AG04449 (cell line): ENCODE measurements at places on chromosomes 1 and 21.

GRCh38 chr1:245526141-245526540 lies 371.4 kb downstream of the KIF26B start:
- DNase-seq: no peak

GRCh38 chr1:224497714-224498573 lies 63.3 kb upstream of the WDR26 start:
- DNase-seq: peak; percentile 51

DNA sequence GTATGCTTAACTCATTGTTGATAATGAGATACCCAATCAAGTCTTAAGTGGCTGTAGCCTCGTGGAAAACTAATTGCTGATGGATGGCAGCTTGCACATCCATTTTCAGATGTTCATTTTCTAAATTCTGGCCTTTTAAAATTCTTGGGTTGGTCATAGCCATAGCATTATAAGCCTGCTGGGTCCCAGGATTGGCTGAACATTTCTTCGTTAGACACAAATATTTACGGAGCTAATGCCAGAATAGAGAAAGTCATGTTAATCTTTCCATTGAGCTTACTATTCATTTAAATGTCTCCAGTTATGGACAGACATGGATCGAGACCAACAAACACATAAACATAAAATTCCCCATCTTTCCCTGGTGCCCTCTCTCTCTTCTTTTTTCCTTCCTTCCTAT lies 32.5 kb downstream of the CENPF start:
- no peak for DNase-seq

- DNase-seq: no peak
Measured at GRCh38 chr1:193633991-193634390, 447.6 kb upstream of the B3GALT2 start.

- no peak for DNase-seq
Measured at GRCh38 chr1:60234776-60235175, 161.2 kb upstream of the C1orf87 start.

DNA sequence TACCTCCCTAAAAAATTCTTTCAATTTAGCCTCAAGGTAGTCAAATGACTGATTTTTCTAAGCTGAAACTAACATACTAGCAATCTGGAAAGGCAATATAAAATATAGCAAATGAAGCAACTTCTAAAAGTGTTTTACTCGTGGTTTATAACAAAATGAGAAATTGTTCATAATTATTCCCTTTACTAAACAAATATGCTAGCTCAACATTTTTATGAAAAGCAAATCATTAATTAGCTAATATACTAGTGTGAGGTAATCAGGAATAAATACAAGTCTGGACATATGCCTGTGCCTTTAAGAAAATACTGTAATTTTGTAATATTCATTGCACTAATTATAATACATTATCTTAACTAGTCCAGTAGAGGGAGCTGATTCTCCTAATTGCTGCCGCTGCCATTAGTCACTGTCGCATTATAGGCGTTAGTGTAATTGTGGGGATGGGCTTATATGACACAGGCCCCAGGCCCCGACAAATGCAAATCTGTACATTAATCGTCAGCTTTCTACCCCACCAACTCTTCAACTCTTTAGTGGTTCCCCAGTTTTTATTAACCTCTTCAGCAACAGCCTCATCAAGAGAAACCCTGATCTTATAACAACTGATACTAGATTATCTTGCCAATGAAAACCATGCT lies 160.9 kb downstream of the GABPA start:
- DNase-seq: no peak

GRCh38 chr1:37949524-37950152 lies 2.8 kb upstream of the INPP5B start:
- no peak for DNase-seq

GRCh38 chr1:233368789-233369130 lies 41.2 kb downstream of the MAP3K21 start:
- no peak for DNase-seq

- DNase-seq: no peak
Measured at GRCh38 chr1:225934711-225935110, 6.3 kb downstream of the LEFTY2 start.

DNA sequence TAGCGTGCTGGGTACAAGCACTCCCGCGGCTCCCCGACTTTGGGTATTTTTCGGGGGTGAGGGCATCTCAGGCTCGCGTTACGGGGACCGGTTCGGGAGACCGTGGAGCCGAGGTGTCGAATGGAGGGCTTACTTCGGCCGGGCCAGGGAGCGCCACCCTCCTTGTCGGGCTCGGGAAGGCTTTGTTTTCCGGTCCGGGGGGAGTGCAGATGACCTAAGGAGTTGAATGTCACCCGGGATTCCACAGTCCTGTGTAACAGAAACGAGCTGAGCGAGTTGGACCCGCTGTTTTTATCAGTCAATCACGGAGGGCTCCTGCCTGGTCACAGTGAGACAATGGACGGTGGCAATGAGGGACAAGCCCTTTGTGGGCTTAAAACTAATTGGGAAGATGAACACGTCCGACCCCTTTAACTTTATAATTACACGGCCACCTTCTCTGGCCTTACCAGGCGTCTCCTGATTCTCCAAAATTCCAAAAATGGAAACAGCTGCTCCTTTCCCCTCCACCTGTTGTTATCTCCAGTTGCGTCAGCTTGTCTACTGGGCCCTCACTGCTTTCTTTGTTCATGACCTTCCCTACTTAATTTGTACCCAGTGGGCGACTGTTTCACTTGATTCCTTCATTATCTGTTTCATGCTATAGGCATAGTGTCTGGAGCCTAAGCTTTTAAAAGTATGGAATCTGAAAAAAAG lies 929 bp upstream of the TRIM45 start:
- no peak for DNase-seq

DNA sequence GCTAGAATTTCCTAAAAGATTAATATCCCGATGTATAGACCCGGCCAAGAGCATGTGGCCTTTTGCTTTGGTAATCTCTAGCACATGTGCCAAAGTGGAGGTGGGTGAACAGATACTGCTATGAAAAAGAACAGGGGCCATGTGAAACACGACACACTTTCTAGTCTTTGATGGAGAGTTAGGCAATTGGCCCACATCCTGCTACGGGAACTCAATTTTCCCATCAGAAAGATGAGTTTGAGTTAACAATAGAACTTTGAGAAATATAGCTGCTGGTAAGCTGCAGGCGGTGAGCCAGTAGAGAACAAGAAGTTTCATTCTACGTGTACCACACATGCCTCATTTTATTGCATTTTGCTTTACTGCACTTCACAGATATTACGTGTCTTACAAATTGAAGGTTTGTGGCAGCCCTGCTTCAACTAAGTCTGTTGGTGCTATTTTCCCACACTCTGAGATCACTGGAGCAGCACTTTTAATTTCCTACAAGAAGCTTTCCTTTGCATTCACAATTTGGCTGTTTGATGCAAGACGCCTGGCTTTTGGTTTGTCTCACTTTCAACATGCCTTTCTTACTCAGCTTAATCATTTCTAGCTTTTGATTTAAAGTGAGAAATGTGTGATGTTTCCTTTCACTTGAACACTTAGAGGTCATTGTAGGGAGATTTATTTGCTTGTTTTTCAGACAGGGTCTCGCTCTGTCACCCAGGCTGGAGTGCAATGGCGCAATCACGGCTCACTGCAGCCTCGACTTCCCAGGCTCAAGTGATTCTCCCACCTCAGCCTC lies 46.3 kb downstream of the HTR6 start:
- no peak for DNase-seq

- no peak for DNase-seq
Measured at GRCh38 chr1:155324717-155325602, 4.3 kb downstream of the RUSC1 start.

- no peak for DNase-seq
Measured at GRCh38 chr1:1966071-1966740, 37.4 kb downstream of the CFAP74 start.

DNA sequence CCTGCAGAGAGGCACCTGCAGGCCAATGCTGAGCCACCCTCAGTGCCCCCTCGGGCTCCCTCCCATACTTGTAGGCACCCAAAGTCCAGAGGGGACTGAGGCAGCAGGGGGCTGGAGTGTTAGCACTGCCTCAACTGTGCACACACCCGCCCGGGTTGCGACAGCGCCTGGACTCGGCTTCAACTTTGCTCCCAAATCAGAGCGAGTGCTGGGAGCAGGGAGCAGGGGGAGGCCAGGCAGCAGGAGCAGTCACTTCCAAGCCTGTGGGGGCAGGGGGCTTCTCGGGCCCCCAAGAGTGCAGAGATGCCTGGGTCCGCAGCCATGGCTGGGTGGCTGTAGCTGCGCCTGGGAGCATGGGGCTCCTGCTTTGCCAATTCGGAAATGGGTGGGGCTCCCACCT lies 79.5 kb downstream of the DISP1 start:
- no peak for DNase-seq

- no peak for DNase-seq
Measured at GRCh38 chr1:164662462-164662861, 103.5 kb downstream of the PBX1 start.

GRCh38 chr21:46183910-46184624 lies at the start of gene SPATC1L:
SPATC1L (minus strand) TSS chr21:46184459; CDS start chr21:46182816, 1,643 bp downstream.
- no peak for DNase-seq

GRCh38 chr21:15754640-15755039 lies 24.9 kb downstream of the USP25 start:
- no peak for DNase-seq

- no peak for DNase-seq
Measured at GRCh38 chr1:90721210-90722194, 4.4 kb upstream of the BARHL2 start.

DNA sequence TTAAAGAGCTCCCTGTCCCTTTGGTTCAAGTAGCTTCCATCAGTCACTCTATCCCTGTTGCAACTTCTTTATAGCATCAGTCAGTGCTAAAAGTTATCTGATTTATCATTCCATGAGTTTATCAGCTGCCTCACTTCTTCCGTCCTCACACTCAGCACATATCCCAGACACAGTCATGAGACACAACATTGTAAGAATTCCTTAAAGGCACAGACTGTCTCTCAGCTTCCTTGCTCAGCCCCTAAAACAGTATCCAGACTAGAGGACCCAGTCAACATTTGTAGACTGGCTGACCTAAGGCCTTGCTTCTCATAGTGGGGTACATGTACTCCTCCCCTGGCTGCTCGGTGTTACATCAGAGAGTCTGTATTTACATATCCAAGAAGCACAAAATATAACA lies 164.9 kb upstream of the ADGRL2 start:
- no peak for DNase-seq

- no peak for DNase-seq
Measured at GRCh38 chr1:109113590-109114341, at the start of gene ELAPOR1. ELAPOR1 (plus strand) TSS chr1:109114115; CDS start chr1:109114184, 69 bp downstream.

- DNase-seq: no peak
Measured at GRCh38 chr1:54376430-54377039, 29.7 kb downstream of the SSBP3 start.

- DNase-seq: peak; percentile 40
Measured at GRCh38 chr21:41932191-41932575, 21.6 kb downstream of the C2CD2 start.

DNA sequence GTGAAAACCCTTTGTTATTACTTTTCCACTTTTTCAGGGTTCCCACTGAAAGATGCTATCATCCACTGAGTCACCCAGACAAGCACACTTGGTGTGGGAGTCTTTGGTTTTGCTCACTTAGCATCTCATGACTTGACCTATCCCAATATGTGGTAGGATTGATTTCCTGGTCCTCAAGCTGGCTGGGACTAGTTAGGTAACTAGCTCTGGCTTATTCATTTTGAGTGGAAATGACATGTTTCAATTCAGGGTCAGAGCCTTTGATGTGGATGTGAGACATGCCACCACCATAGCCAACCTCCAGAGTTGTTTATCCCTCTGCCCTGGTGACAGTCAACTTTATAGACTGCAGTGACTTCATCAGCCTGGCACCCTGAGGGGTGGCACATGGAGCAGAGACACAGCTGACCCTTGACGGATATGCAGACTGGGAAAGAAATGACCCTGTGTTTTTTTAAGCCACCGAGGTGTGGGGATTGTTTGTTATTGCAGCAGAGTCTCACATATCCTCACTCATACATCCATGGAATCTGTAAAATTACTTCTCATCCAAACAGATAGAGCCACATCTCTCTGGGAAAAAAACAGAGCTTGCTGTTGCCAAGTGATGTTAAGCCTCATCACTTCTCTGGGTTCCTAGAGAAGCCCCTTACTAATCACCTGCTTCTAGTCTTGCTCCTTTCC lies 699.9 kb downstream of the MATN1 start:
- DNase-seq: no peak

DNA sequence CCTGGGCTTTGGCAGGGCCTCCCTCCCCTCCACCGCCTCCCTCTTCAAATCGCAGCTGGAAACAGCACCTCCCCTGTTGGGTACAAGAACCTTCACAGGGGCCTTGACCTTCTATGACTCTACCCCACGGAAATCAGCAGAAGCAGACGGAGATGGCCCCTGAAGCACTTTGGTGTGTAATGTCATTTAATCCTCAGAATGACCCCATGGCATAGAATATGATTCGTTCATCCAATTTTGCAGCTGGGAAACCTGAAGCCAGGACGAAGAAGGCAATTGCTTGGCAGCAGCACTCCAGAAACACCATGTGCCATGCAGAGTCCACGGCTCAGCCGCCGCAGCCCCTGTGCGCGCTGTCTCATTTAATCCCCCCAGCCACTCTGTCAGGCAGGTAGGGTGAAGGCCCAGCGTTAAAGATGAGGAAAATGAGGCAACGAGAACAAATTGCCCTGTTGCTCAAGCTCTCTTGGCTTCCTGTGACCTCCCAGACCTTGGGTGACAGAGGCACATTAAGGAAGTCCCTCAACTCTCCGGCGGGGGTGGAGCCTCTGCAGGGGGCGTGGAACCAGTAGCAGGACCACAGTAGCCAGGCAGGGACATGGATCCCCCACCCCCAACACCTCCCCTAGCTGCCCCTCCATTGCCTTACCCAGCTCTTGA lies 25.8 kb upstream of the LAPTM5 start:
- DNase-seq: no peak

DNA sequence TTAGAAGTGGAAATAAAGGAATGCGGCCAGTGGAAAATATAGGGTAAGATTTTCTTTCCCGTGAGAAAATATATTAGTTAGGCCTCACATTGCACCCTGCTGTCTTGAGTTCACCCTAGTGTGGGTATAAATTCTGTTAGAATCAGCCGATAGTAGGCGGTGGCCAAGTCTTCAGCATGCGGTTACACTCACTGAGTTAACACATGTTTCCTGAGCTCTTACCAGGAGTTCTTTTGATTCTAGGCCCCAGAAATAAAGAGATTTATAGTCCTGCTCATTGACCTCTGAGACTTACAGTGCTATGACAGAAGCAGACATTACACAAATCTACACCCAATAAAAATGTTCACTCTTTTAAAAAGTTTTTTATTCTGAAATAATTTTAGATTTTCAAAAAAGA lies 279.3 kb upstream of the LRRC7 start:
- DNase-seq: no peak

DNA sequence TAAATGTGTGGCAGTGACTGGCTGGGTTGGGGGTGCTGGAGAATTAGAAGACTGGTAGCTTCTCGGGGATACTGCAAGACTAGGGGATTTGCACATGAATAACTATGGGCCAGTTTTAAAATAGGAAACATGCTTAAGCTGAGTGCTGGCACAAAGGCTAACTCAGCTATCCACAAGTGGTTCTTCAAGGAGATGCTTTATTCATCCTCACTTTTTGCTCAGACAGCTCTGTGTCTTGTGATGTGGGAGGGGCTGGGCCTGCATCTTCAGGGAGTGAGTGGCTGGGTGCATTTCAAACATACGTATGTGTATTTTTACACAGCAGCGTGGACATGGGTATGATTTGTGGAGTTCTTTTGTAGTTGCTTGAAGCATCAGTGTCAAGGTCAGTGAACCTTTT lies 2.3 kb downstream of the COQ8A start:
- DNase-seq: no peak
